ENCODE measurements at places on chromosomes 5 and 9. TPM values are rescaled to one million over a fixed set of nuclear protein-coding genes. Genes with fewer than 3 reads are reported as not detected.

NMUR2 gene
- total RNA-seq: not detected

AK8 gene
- not detected for total RNA-seq

FCHSD1 gene
- total RNA-seq: 2.3 TPM

OTP gene
- not detected for total RNA-seq

GABBR2 gene
- total RNA-seq: 0.51 TPM

ARRDC1 gene
- 17.5 TPM for total RNA-seq

GFI1B gene
- total RNA-seq: not detected

FBP1 gene
- 1.6 TPM for total RNA-seq

BARHL1 gene
- not detected for total RNA-seq

MAP1B gene
- 148 TPM for total RNA-seq

GRIA1 gene
- total RNA-seq: 0.50 TPM

LCN12 gene
- total RNA-seq: 8.6 TPM

SNX18 gene
- total RNA-seq: 22.1 TPM

C5orf58 gene
- not detected for total RNA-seq

NDUFS6 gene
- total RNA-seq: 87.1 TPM

GNPDA1 gene
- 23.8 TPM for total RNA-seq

KIF4B gene
- not detected for total RNA-seq

IL3 gene
- not detected for total RNA-seq

CYSRT1 gene
- total RNA-seq: 0.22 TPM

GRM6 gene
- not detected for total RNA-seq

CFAP90 gene
- not detected for total RNA-seq

LCN9 gene
- not detected for total RNA-seq

PCDHGA7 gene
- 7.5 TPM for total RNA-seq

TRPM3 gene
- 0.91 TPM for total RNA-seq

PLCXD3 gene
- total RNA-seq: 86.3 TPM

PCDHGB7 gene
- 15.0 TPM for total RNA-seq

KCNIP1 gene
- total RNA-seq: not detected

TICAM2 gene
- total RNA-seq: 0.95 TPM

SPATA6L gene
- total RNA-seq: 0.53 TPM

ACER2 gene
- 1.6 TPM for total RNA-seq

DCAF10 gene
- 21.4 TPM for total RNA-seq

AGXT2 gene
- not detected for total RNA-seq

CDK7 gene
- total RNA-seq: 9.9 TPM

CCNJL gene
- 7.6 TPM for total RNA-seq

ADAMTS13 gene
- total RNA-seq: 3.7 TPM

FOXE1 gene
- total RNA-seq: not detected

MUSK gene
- total RNA-seq: 0.77 TPM

PDE8B gene
- 4.9 TPM for total RNA-seq

DNAJC21 gene
- 36.1 TPM for total RNA-seq

SLC44A1 gene
- total RNA-seq: 24.5 TPM

SH3GLB2 gene
- total RNA-seq: 40.5 TPM

REEP2 gene
- total RNA-seq: 7.9 TPM

GRXCR2 gene
- 5.7 TPM for total RNA-seq

C7 gene
- 88.7 TPM for total RNA-seq

SUSD1 gene
- 4.0 TPM for total RNA-seq

PLK2 gene
- total RNA-seq: 166 TPM

All from heart left ventricle (tissue), 16 donors.